ENCODE measurements at places on chromosomes 5 and 9.

DNA sequence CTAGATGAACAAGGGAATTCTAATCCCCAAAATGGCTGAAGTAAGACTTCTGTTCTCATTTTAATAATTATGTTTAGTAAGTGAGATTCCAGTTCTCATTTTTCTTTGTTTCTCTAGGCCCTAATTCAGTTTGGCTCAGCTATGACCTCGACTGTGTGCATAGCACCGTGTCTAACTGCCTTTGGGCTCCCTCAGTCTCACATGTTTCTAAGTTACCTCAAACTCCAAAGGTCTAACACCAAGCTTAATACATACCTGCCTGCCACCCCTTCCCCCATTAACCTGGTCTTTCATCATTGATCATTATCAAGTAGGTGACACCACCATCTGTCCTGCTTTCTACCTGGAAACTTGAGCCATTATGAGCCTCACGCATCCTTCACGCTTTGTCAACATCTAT is 273.2 kb downstream of the SAXO1 start:
- no peak for DNase-seq

DNA sequence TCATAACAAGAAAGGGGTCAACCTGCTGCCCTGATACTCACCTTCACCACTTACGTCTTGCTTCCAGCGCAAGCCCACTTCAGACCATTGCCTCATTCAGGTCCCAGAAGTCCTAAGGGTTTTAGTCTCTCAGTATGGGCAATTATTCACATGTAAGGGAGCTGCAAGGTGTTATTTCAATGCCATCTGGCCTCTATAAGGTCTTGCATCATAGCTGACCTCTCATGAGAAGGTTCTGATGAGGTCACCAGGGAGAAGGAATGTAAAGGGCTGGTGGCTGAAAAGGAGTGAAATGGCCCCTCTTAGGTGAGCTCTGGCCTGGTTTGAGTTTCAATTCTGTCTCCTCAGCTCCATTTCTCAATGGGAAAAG is 1.5 kb upstream of the MARCHF3 start:
- DNase-seq: no peak

DNA sequence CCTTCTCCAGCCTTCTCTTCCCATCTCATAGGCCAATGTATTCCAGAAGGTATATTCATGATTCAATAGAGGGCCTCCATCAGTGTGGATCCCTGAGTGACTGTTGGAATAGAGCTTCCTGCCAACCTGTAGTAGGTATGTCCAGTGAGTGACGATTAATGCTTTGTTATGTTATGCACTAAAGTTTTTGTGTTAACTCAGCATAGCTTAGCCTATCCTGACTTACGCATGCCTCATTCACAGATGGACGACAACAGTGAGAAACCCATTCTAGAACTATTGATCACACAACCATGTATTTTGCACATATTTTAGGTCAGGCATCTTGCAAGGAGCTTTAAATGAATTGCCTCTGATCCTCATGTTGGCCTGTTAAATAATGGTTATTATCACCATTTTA is 225.5 kb upstream of the TRIM32 start:
- no peak for DNase-seq

GRCh38 chr5:64929833-64930232 is 161.1 kb downstream of the CWC27 start:
- DNase-seq: no peak

DNA sequence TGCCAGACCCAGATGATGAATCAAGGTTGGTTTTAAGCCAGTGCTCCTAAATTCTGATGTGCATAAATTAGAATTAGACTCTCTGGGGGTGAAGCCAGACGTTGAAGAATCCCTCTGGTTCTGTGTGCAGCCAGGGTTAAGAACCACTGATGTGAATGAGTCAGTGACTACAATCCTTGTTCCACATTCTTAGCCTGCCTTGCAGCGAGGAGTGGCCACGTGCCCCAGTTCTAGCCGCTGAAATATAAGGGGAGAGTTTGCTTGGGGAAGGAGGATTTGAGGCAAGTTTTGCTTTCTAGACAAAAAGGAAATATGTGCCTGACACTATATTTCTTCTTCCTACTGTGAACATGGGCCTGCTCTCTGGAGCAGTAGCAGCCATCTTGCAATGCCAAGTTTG is 34.2 kb upstream of the MSH3 start:
- no peak for DNase-seq

DNA sequence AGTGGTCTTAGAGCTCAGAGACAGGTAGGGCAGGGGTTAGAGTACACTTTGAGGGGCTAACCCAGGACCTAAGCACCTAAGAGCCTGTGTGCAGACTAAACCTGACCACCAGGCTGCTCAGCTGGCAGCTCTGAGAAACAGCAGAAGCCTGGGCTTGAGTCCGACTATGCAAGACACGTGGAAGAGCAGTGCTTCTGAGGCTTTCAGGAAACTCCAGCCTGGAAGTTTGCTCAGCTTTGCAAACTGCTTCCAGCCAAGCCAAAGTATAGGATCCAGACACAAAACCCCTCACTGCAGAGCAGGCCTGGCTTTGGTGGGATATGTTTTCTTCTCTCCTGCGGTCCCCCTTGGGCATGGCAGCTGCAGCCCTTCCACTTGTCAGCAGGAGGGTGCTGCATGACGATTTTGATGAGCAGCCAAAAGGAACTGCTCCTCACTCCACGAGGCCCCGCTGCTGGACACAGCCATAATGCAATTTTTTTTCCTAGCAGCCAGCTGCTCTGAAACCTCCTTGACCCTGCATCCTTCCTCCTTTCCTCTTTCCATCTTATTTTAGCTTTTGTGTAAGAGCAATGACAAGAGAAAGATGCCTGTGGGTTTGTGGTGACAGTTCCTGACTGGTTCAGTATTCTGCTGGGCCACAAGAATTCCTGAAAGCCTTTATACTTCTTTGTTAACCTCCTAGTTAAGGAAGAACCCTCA is 123.1 kb downstream of the LIFR start:
- DNase-seq: peak; percentile 93

DNA sequence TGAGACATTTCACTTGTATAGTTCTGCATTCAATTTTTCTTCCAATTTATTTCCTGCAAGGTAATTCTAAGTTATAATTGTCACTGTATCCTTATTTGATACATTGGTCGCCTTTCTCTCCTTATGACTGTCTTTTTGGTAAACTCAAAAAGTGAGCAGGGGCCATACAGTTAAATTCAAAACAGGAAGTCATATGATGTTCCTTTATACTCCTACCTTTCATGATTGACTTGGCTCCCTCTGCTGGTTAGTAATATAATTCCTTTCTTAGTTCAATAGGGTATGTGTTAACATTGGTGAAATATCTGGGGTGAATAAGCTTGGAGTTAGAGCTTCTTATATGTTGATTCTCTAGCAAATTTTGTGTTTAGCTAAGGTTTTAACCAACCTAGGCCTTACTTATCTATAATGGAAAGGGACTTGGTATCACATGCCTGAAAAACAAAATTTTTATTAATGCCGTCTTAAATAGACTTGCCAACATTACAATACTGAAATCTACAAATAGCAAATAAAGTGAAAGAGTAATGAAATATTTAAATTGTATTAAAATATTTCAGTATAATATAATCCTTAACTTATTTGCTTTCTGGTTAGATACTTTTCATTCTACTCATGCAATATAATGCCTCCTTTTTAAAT is 6.0 kb upstream of the NIPBL start:
- DNase-seq: peak; percentile 80

GRCh38 chr5:178509491-178510057 is 80.6 kb downstream of the COL23A1 start:
- no peak for DNase-seq

DNA sequence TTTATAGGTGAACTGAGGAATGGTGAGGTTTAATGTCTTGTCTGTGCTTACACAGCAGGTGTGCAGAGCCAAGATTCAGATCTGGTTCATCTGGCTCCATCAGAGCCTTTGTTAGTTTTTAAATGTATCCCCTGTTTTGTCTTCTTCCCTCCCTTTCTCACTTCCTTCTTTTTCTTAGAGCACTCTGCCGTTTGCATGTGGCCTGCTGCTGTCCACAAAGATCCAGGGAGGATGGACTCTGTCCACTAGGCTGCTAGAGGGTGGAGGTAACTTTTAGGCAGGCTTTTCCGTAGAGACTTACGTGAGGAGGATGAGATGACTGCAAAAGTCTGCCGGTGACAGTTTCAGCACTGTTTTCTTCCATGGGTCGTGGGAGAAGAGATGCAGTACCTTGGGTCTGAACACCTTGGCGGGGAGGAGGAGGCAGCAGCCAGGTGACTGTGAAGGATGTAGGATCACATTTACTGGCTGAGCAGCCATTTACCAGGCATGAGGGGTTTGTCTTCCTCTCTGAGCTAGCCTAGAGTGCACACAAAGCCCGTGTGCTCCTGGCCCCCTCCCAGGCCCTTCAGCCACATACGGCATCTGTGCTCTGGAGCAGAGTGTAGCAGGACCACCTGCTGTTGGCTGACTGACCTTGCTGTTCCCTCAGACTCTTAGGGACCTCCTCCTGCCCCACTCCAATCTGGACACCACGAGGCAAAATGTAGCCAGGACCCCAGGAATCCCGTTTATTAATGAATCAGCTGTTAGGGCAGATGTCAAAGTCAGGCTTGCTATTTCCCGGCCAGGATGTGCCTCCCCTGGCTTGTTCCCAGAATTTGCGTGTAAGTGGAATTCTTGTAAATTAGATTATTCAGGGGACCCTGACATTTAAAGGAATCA is 1.8 kb downstream of the NTMT1 start:
- no peak for DNase-seq

DNA sequence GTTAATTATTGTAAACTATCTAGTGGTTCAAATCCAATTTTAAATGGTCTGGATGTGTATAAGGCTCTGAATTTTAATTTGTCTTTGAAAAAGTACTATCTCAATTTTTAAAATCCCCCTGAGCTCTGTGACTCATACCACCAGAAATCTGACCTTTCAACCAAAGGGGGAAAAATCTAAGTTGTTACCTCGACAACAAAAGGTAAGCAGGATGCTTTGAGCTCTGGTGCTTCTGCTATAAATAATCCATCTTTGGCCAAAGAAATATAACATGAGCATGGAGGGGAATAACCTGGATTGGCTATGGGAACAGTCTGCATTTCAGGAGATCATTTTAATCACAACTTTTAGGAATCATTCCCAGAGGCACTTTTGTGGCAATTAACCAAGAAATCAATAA is 76.3 kb upstream of the PCSK1 start:
- peak; percentile 41 for DNase-seq

DNA sequence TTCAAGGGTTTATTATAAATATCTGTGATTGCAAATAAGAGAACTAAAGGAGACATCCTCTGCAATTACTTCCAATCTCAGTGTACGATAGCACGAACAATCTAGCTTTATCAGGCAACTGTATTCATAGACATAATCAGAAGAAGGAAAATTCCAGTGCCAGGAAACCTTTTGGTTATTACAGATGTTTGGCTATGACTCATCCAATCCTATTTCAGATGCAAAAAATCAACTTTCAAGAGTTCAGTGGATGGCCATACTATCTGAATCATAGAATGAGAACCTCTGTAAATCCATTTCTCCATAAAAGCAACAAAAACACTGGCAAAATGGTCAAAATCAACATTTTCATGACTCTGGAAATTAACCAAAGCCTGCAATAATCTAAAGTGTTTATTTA is 37.9 kb downstream of the GAS1 start:
- DNase-seq: peak; percentile 43

DNA sequence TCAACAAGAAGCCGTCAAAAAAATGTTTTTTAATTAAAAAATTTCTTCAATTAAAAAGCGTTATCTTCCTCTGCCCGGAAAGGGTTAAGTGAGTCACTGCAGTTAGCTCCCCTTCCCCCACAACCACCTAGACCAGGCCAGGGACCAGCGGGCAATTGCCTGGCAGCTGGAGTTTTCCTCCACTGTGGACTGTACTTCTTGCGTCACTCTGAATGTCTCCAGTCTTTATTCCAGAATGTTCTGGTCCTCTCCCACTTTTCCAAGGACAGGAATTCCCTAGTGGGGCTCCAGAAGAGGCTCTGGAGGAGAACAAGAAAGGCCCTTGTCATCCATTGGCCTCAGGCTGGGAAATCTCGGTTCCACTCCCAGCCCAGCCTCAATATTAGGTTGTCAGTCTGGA is 114.0 kb downstream of the C9orf50 start:
- peak; percentile 70 for DNase-seq

- DNase-seq: peak; percentile 83
Observed at GRCh38 chr5:160463740-160464465, 42.2 kb downstream of the PTTG1 start.

GRCh38 chr9:107455425-107456135 is 34.0 kb downstream of the KLF4 start:
- DNase-seq: no peak

GRCh38 chr5:92580814-92581213 is 1000.2 kb downstream of the NR2F1-AS1 start:
- DNase-seq: no peak

GRCh38 chr5:313806-314376 is 7.6 kb upstream of the AHRR start:
- no peak for DNase-seq

DNA sequence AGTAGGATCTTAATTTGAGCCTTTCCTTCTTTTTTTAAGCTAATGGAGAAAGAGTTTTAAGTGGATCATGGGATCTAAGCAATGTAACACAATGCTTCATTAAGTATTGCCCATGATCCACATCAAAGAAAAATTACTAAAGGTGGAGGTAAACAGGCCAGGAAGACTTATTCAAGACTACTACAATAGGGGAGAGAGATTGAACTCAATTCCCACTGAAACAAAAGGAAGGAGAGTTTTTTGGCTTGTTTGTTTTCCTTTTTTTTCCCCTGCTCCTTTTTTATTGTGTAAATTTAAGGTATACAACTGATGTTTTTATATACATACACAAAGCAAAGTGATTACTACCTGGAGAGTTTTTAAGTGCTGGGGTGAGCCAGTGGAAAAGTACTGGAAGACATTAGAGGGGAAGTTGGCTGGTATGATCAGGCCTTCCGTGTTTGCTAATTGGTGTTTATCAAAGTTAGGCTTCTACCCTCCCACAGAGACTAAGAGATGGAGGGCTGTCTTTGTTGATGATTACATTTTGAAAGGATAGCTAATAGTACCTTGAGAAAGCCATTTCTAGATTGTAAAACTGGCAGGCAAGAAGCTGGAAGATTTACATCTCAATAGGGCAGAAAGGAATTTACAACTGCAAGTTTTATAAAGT is 262.7 kb downstream of the CHSY3 start:
- DNase-seq: no peak

DNA sequence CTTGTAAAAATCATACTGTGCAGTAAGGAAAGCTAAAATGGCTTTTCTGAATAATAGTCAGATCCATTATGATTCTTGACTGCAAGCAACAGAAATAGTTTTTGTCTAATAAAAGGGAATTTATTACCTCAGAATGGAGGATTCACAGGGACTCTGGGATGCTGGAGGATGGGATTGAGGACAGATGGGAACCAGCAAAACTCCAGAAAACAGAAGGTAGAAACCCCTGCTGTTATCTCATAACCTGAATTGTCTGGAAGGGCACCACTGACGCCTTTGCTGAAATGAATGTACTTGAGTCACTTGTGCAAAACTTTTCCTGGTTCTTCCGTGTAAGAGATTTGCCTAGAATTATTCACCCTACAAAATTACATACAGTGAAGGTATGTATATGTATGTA is 58.6 kb upstream of the DMAC1 start:
- no peak for DNase-seq

- DNase-seq: no peak
Observed at GRCh38 chr9:20508242-20508641, 114.1 kb downstream of the MLLT3 start.

GRCh38 chr5:80116465-80116864 is 81.3 kb downstream of the THBS4 start:
- DNase-seq: no peak

- peak; percentile 13 for DNase-seq
Observed at GRCh38 chr9:4339836-4340560, 40.1 kb upstream of the GLIS3 start.

- DNase-seq: no peak
Observed at GRCh38 chr9:120776788-120777187, 16.4 kb downstream of the FBXW2 start.

GRCh38 chr5:176172246-176172645 is 66.0 kb upstream of the SIMC1 start:
- DNase-seq: no peak

Data from fibroblast of pulmonary artery (primary cell).